ENCODE measurements at places on chromosomes 16 and 17.

GRCh38 chr17:77319211-77320043 is 178.7 kb downstream of the SEC14L1 start:
- peak; percentile 90 for DNase-seq

GRCh38 chr17:10033959-10034358 is 128.9 kb upstream of the RCVRN start:
- no peak for DNase-seq

DNA sequence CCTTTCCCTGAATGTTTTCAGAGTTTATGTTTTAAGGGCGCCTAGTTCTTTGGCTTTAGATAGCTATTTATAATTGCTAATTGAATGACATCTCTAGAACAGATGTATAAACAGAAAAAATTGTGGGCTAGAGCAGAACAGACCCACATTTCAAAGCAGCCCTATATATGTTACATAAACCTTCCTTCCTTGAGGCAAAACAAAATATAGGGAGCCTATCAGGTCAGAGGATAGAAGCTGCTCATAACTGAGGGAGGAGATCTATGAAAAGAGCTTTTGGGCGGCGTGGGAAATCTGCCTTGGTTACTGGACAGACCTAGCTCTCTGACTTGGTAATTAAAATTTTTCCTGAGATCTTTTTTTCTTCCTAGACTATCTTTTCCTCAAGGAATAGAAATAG is 68.4 kb downstream of the SPAG9 start:
- DNase-seq: no peak

- DNase-seq: no peak
These were observed 164.0 kb downstream of the XYLT1 start for GRCh38 chr16:17306745-17307144.

DNA sequence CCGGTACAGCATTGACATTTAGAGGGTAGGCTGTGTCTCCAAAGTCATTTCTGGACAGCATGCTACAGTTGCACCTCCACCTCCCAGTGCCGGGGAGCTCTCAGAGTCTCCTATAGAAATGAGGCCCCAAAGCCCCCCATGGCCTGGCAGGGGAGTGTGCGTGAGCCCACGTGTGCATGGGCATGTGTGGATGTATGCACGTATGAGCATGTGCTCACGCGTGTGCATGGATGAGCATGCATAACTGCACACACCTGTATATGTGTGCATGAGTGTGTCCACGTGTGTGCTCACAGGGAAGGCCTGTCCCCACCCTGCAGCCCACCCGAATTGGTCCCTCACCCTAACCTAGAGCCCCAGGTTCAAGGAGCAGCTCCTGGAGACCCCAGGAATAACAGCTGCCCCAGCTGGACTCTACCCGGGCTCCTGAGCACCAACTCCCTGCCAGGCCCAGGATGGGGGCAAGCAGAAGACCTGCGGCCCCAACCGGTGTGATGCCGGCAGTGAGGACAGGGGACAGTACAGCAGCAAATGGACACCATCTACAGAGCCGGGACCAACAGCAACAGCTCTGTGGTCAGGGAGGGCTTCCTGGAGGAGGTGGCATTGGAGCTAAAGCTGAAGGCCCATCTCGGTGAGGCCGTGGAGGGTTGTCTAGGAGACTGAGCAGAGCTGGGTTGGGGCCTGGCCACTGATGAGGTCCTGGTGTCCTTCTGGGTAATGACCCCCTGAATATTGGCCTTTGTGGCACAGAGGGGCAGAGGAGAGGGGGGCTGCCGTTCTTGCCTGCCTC is 35.1 kb downstream of the ZNF469 start:
- DNase-seq: no peak

DNA sequence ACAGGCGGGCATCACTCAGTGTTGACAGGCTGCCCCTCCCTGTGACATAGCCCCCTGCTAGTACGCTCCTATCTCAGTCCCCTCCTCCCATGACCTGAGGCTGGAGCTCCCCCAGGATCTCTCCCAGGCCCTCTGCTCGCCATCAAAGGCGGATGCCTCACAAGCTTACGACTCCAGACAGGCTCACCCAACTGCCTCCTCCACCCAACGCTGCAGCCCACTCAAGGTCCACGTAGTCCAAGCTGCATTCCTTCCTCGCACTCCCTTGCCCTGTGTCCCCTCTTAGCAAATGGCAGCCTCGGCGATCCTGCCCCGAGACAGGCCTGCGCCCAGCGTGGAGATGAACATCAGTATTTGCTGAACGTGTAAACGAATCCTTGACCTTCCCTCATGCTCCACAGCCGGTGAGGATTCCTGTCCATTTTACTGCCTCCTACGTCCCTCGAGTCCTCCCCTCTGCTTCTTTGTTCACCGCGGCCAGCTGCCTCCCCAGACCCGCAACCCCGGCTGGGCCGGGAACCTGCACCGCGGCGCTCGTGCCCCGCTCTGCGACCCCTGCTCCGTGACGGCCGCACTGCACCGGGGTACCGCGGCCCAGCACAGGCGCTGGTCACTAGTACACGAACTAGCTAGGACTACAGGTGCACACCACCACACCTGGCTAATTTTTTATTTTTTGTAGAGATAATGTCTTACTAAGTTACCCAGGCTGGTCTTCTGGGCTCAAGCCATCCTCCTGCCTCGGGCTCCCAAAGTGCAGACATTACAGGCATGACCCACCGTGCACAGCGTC is 838 bp upstream of the TMEM97 start:
- DNase-seq: no peak

DNA sequence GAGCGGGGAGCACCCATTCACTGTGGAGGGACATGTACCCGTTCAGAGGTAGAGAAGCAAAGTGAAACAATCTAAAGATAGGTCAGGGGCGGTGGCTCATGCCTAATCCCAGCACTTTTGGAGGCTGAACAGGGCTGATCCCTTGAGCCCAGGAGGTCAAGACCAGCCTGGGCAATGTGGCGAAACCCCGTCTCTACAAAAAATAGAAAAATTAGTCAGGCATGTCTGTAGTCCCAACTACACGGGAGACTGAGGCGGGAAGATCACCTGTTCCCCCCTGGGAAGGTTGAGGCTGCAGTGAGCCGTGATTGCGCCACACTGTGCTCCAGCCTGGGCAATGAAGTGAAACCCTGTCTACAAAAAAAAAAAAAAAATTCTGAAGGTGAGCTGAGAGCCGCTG is 21.7 kb downstream of the MYL4 start:
- DNase-seq: no peak
